ENCODE measurements at places on chromosomes 4 and X.

GRCh38 chr4:164725066-164725465, 28.9 kb upstream of the SMIM31 start:
- no peak for DNase-seq

- no peak for DNase-seq
Measured at GRCh38 chr4:139077567-139078355, 62.2 kb downstream of the NOCT start.

- no peak for DNase-seq
Measured at GRCh38 chr4:123676890-123677229, 280.3 kb downstream of the SPRY1 start.

- no peak for DNase-seq
Measured at GRCh38 chr4:2402048-2402842, 16.2 kb downstream of the ZFYVE28 start.

DNA sequence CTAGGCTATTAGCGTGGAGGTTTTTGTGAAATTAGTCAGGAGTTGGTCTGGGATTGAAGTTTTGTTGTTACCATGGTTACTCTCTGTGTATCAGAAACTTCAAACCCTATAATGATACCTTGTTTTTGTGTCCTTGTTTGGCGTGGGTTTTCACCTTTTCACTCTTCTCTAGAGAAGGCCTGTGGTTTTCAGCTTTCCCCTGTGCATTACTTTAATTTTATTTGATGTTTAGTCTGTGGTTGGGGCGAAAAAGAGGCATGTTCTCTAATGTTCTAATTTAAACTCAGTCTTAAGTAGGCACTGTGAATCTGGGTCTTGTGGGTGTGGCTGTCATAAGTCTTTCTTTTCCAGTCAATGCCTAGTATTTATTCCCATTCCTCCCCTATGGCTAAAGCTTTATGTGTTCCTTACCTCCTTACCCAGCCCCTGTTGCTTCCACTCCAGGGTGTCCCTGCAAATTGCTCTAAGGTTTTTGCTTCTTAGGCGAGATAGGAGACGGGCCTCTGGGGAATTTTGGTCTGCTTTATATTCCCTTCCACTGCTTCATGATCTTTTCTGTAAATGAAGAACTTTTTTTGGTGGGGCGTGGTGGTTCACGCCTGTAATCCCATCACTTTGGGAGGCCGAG, 326.3 kb upstream of the ZCCHC13 start:
- DNase-seq = peak; percentile 69

DNA sequence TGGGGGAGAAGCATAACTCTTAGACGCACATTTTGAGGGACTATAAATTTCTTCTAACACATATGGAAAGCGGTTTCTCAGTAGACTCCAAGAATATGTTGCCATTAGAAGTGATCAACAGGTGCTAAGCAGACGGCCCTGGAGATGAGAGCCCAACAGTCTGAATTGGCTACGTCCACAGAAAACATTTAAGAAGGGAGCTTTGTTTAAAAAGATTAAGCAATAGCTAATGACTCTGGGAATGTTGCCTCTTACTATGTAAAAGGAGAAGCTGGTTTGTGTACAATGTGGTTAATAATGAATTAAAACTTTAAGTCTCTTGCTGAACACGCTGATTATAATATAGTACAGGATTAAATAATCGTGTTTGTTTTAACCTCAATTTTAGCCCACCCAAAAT, 399.5 kb downstream of the SMARCA1 start:
- no peak for DNase-seq

- DNase-seq = no peak
Measured at GRCh38 chrX:53883196-53883595, 161.1 kb downstream of the PHF8 start.

DNA sequence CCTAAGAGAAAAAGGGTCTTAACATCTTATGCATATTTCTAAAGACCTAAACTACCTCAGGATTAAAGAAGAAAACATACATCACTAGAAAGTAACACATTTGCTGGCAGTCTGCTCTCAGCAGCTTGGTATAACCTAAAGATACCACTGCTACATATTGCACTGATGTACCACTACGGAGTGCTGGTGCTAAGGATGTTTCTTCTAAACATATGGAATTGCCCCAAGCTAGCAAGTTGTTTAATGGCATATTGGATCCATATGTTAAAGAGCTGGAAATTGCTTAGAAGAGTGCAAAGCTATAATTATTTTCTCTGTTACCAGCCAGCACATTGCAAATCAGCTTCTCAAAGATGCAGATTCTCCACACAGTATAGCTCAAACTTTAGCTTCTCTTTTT, 436.5 kb upstream of the GALNTL6 start:
- no peak for DNase-seq

DNA sequence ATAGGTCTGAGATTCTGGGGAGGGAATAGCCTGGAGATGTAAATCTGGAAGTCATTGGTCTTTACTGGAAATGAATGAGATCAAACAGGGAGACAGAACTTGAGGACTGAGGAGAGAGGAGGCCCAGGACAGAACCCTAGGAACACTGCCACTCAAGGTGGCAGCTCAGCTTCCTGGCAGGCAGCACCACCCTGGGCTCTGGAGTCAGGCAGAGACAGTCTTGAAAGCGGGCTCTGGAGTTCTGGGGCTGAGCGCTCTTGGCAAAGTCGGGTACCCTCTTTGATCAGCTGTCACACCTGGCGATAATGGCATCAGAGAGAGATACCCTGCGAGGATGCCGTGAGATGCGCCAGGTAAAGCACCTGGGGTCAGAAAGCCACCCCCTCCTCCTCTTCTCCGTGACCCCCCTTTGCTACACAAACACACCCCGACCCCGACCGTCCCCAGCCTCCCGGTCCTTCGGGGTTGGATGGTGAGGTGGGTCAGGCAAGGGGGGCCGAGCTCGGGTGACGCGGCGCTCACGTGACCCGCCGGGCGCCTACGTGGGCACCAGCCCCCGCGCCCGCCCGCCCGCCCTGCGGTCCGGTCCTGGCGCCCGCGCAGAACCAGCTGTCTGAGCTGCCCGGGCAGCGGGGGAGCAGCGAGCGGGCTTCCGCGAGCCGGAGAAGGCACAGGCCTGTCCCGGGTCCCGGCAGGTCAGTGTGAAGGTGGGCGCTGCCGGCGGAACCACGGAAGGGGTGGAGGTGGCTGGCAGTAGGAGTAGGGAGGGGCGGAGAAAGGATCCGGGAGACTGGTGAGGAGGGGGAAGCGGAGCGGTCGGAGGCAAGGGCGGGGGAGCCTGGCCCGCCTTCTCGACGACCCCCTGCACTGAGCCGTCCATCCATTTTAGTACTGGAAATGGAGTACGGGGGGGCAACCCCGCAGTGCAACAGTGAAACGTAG, at the start of gene TCEAL3:
Gene TCEAL3 (plus strand): TSS at position 600 of the 942 bp plus-strand sequence. CDS start 1,102 bp downstream, outside the sequence.
- peak; percentile 59 for DNase-seq

GRCh38 chr4:122873821-122874593, 47.4 kb downstream of the FGF2 start:
- DNase-seq = no peak

- peak; percentile 79 for DNase-seq
Measured at GRCh38 chr4:36351082-36351666, 69.8 kb downstream of the DTHD1 start.

DNA sequence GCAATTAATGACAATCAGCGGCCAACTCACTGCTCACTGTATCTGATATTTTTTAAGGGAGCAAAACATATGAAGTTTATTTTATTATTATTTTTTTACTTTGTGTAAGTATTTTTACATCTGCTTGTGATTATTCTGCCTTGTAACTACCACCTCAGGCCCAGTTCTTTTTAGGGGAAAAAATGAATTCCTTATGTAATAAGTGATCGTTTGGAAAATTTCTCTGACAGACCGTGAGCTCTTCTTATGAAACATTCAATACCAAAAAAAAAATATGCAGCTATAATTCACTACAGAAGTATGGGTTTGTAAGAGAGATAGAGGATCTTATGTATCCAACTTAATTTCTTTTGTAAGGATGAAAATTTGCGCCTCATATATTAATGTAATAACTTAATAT, 33.5 kb upstream of the STOX2 start:
- no peak for DNase-seq

DNA sequence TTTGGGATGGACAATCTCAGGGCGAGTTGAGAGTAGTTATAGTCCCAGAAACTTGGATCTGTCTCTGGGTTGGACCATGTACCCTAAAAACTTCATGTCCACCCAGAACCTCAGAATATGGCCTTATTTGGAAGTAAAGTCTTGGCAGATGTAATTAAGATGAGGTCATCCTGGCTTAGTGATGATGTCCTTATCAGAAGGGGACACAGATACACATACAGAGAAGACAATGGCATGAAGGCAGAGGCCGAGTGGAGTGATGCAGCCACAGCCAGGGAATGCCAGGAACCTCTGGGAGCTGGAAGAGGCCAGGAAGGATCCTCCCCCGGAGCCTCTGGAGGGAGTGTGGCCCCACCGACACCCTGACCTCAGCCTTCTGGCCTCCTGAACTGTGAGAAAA, 61.2 kb upstream of the STX18 start:
- DNase-seq = no peak

GRCh38 chr4:38601244-38601915, 62.6 kb upstream of the KLF3 start:
- DNase-seq = no peak

- DNase-seq = no peak
Measured at GRCh38 chr4:28481565-28481964, 1620.9 kb downstream of the STIM2 start.

- no peak for DNase-seq
Measured at GRCh38 chr4:54745031-54745770, 87.4 kb downstream of the KIT start.

DNA sequence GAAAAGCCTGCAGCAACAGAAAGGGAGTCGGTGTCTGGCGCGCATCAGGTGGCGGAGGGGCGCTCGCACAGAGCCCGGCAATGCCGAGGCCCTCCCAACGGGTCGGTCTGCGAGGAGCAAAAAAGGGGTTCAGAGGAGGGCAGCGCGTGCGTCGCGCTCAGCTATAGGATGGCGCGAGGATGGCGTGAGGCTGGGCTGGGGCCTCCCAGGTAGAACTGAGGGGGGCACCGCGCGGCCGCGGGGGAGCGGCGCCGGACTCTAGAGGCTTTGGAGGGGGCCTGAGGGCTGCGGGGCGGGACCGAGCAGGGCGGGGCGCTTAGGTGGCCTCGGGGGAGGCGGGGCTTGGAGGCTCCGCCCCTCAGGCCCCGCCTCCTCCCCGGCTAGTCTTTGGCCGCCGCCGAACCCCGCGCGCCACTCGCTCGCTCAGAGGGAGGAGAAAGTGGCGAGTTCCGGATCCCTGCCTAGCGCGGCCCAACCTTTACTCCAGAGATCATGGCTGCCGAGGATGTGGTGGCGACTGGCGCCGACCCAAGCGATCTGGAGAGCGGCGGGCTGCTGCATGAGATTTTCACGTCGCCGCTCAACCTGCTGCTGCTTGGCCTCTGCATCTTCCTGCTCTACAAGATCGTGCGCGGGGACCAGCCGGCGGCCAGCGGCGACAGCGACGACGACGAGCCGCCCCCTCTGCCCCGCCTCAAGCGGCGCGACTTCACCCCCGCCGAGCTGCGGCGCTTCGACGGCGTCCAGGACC, at the start of gene PGRMC1:
Gene PGRMC1 (plus strand): TSS at position 414 of the 751 bp plus-strand sequence. CDS start 79 bp downstream, at position 493.
- peak; percentile 85 for DNase-seq

DNA sequence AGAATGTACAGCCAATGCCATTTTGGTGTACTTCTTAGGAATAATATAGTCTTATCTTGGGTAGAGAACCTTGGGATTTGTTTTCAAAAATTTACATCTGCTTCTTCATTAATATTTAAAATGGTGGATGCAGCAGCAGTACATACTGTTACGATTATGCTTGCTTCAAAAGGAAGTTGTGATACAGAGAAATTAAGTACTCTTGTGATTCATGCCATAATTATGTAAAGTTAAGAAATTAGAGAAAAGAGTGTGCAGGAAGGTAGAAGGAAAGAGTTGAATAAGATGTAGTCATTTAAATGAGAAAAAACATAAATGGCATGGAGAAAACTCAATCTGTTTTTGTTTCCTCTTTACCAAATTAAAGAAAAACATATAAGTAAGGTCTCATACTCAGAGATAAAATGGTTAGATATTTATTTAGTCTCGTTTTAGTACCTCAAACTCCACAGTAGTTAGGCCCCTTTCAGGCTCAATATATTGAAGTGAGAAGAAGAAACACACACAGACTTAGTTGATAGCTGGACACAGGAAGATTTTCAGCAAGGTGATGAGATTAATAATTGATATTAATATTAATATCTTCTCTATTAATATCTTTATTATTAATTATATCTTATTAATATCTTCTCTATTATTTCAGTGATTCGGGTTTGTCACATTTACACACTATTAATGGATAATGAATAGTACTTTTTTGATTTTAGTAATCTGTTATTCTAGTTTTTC, 70.1 kb upstream of the HPGD start:
- DNase-seq = no peak

- DNase-seq = no peak
Measured at GRCh38 chr4:46934726-46935125, 25.7 kb upstream of the COX7B2 start.

DNA sequence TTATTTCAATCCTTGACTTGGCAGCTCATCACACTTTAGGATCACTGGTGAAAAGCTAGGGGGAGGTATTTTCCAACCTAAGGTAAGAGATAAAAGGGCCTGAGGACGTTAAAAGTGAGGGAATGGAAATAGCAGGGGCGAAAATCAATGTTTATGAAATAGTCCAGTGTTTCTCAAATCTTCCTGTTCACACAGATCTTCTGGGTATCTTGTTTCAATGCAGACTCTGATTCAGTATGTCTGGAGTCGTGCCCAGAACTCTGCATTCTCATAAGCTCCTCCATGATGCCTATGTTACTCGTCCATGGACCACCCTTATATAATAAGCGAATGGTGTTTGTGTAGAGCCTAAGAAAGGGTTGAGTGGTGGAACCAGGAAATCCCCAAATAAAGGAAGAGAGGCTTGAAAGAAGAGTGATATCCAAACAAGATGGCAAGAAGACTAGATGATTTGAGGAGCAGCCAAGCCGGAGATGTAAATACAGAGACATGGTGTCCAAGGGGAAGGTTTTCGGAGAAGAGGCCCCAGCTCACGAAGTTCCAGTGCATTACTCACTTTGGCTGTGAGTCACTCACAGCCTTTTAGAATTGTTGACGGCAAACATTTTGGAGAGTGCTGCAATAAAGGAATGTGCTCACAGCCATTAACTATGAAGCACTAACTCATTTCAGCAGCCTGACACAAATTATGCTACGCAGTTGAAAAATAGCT, 215.6 kb upstream of the PPARGC1A start:
- no peak for DNase-seq

DNA sequence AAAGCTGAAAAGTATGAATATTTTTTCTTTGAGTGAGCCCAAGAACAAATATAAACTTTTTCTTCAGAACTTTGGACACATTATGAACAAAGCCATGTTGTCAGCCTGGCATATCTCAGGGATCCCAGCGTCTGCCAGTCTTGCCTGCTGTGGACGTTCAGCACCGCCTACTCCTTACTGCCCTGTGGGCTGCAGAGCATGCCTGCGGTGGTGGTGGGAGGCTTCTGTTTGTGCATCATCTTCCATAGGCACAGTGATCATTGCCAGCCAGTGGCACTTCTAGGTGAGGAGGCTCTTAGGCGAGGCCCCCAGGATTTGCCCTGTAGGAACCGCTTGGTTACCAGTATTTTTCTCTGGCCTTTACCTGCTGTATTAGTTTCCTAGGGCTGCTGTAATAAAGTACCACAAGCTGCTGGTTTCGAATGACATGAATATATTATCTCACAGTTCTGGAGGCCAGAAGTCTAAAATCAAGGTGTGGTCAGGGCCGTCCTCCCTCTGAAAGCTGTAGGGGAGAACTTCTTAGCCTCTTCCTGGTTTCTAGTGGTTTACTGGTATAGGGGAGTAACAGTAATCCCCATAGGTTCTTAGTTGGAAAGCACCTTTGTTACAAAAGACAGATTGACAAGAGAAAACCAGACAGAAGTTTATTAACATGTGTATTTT, 15.4 kb downstream of the ANXA3 start:
- DNase-seq = no peak
